ENCODE measurements at places on chromosomes 3 and 15.

DNA sequence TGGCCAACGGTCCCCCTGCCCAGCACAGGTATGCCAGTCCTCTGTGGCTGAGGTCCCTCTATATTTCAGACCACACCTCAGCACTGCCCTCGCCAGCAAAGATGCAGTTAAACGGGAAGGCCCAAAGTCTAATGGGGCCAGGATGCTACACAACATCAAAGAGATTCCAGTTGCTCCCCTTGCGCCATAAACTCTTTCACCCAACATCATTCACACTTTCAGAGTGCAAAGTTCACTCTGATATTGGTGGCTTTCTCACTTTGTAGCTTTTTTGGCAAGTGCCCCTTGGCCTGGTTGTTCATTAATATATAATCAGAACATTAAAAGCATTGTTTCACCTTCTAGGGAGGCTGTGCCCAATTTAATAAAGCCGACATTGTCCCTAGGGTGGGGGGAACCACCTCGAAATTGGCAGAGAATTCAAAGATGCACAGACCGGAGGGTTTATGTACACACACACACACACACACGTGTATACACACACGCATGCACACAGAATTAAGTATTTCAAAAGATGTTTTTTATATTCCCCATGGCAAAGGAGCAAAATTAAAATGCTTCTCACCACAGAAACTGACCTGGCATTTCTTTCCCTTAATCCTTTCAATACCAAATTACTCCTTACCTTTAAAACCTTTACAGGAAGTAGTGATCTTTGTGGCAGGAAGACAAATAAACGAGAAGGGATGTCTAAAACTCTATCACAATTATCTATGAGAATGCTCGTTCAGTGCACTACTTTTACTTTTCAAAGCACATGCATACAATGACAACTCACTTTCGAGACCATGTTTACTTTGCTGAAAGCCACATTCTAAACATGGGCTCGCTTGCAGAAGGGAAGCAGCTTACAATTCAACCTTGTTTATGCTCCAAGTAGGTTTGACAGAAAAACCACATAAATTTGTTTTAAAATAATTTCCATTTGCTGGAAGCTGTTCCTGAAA, 19.5 kb downstream of the LRIG1 start:
- no peak for DNase-seq

DNA sequence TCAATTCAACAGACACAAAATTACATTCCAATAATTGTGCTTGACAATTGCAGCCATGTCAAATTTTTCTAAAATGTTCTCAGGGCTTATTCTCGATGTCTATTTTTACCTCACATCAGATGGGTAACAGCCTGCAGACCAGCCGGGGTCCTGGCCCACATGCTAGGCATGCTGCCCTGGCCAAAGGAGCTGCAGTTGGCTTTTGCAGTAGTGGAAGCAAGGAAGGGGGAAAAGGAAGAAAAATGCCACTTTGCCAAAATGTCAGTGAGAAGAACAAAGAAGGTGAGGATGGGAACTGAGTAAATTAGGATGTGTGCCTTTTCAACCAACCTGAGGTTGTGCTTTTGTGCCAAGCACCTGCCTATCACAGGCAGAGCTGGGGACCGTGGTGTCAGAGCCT, 161.0 kb downstream of the FOXB1 start:
- no peak for DNase-seq

DNA sequence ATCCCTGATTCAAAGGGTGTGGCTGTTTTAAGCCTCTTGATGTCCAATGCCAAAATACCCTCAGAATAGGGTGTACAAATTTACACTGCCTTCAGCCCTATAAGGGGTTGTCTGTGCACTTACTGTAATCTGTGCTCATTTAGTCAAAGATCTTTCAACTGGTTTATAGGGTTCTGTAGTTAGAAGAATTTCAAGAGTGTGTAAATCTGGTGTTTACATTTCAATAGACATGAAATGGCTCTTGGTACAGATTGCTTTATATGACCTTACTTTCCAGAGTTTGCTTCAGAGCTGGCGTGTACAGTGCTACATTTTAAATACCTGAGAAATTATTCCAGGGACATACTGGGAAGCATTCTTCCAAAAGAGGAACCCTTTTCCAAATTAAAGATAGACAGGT, 399.3 kb downstream of the FOXP1 start:
- DNase-seq: no peak

GRCh38 chr3:11438646-11439045, 166.4 kb downstream of the ATG7 start:
- no peak for DNase-seq

DNA sequence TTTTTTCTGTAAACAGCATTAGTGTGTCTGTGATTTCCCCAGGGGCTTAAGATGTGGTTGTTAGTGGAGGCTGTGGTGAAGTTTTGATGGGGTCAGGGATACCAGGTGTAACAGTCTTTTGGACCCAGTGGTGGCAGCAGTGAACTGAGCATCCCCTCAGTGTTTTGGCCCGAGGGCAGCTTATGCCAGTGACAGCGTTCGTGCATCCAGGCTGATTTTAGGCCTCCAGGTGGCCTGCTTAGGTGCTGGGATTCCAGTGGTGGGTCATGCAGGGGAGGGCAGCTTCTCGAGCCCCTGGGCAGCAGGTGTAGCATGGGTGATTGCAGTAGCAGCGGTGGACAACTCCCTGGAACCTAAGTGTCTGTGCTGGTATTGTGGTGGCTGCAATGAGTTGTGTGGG, 29.2 kb downstream of the STT3B start:
- DNase-seq: peak; percentile 41
